ENCODE measurements at places on chromosomes 2 and 18. TPM values are rescaled to one million over a fixed set of nuclear protein-coding genes. Genes with fewer than 3 reads are reported as not detected.

The IL37 gene
- not detected for total RNA-seq

The INHBB gene
- 0.34 TPM for total RNA-seq

The ALPG gene
- not detected for total RNA-seq

The RIF1 gene
- total RNA-seq = 36.9 TPM

The TSPYL6 gene
- total RNA-seq = not detected

The ATP6V1B1 gene
- 0.21 TPM for total RNA-seq

The RBKS gene
- 1.7 TPM for total RNA-seq

The PRKAG3 gene
- total RNA-seq = not detected

The C1QL2 gene
- not detected for total RNA-seq

The ADD2 gene
- not detected for total RNA-seq

The MYCN gene
- not detected for total RNA-seq

The UGT1A3 gene
- not detected for total RNA-seq

The C2orf68 gene
- total RNA-seq = 11.9 TPM

The TWIST2 gene
- 4.8 TPM for total RNA-seq

The MAP2 gene
- total RNA-seq = 13.2 TPM

The BOK gene
- total RNA-seq = 26.1 TPM

The BBS5 gene
- total RNA-seq = 2.1 TPM

The REG1B gene
- total RNA-seq = not detected

The MC4R gene
- total RNA-seq = not detected

The HOXD11 gene
- total RNA-seq = not detected

The PLEK gene
- total RNA-seq = not detected

The IKZF2 gene
- 4.1 TPM for total RNA-seq

The TTN gene
- under 0.01 TPM for total RNA-seq

The ESPNL gene
- total RNA-seq = under 0.01 TPM

The MYO7B gene
- not detected for total RNA-seq

The CCDC150 gene
- 1.6 TPM for total RNA-seq

The FAM228B gene
- total RNA-seq = 7.8 TPM

The LAMA1 gene
- 5.1 TPM for total RNA-seq

The MAP3K19 gene
- total RNA-seq = not detected

The CGREF1 gene
- total RNA-seq = 1.0 TPM

The GRHL1 gene
- total RNA-seq = 32.5 TPM

The D2HGDH gene
- total RNA-seq = 9.9 TPM

Measured in nasal cavity respiratory epithelium epithelial cell of viscerocranial mucosa (primary cell).